CD4-positive, alpha-beta T cell treated with Interleukin-15 for 4 hours (primary cell): ENCODE measurements at places on chromosomes 7 and 10.
A peak's percentile ranks its signal among the peaks of the same experiment; 100 is the strongest.

- no peak for DNase-seq
Observed at GRCh38 chr10:86182150-86182549, 184.4 kb downstream of the GRID1 start.

DNA sequence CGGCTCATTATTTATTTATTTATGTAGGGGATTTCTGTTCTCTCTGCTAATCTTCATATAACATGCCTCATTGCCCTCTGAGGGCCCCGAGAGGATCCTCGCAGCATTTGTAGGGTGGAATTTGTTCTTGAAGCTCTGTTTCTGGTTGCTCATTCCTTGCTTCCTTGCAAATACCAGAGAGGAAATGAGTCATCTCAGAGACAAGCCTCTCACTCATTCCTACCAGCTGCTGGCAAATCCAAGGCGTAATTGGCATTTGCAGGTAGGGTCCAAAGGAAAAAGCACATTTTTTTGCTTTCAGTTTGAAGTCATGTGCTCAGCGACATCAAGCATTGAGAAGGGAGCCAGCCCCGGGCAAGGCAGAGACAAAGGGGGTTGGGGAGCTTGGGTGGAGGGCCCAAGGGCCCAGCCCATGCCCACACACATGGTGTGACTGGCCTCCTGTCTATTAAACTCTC, 501.6 kb downstream of the GALNT17 start:
- no peak for DNase-seq

DNA sequence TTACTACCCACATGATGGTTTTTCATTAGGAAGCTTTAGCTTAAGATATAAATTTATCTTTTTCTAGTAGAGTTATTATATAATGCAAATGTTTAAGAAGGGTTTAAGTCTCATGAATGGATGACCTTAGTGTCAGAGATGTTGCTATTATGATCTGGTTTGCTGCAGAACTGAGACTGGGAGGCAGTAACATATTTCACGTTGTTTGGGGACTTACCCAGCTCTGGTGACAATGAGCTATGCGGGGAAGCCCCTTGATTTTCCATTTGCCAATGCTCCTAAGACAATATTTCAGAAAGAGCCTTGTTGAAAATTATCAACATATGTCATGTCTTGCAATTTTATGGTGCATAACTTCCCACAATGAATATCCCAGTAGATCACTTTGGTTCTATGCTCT, 754.6 kb downstream of the REEP3 start:
- DNase-seq: no peak

DNA sequence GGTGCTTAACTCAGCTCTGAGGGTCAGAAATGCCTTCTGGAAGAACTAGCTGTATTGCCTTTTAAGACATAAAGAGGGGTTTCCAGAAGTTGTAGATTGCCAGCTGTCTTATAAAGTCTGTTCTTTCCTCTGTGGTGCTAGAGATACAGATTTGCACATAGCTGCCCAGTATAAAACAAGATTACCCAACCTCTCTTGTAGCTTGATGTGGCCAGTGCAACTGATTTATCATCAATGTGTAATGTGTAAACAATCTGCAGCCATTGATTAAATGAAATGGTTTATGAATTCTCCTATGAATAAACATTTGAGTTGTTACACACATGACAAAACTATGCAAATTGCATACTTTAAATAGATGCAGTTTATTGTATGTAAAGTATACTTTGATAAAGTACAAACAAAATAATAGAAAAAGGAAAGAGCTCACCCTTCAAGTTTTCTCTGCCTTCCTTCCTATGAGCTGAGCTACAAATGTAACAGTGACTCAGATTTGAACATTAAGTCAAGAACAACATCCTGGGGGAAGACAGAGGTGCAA, 195.2 kb downstream of the TMEM26 start:
- DNase-seq: no peak

DNA sequence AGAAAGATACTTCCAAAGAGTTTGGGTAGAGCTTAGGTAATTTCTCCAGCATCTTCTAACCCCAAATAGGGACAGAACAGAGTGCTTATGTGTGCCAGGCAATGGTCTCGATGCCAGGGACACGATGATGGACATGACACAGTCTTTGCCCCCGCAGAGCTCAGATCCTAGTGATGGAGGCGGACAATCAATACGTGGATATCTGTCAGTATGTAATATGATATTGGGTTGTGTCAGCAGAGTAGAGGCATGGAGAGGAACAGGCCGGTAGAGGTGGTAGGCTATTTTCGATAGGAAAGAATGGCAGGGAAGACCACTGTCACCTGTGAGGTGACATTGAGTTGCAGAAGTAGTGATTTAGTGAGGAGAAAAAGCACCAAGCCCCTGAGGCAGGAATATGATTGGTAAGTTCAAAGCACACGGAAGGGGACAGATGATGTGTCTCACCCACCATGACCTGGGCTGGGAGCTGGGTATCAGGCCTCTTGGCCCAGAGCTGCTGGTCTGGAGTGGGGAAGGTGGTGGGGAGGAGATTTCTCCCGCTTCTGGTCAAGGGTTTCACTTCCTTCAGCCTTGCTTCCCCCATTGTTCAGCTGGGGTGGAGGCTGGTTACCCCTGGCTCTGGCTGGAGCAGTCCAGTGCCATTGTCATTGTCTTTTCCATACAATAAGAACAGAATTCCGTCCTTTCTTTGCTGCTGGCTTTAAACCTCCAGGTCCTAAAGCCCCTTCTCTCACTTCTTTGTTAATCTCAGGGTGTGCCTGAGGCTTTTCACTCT, 36.0 kb upstream of the SRGN start:
- DNase-seq: no peak

- no peak for DNase-seq
Observed at GRCh38 chr7:117863618-117864017, 9.6 kb downstream of the CTTNBP2 start.

DNA sequence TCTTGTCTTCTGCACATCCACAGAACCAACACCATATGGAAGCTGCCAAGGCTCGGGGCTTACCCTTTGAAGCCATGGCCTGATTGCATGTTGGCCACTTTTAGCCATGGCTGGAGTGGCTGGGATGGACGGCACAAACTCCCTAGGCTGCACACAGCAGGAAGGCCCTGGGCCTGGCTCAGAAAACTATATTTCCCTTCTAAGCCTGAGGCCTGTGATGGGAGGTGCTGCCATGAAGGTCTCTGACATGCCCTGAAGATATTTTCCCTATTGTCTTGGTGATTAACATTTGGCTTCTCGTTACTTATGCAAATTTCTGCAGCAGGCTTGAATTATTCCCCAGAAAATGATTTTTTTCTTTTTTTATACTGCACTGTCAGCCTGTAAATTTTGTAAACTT, 387.0 kb upstream of the KCND2 start:
- no peak for DNase-seq

GRCh38 chr10:114626841-114627240, 31.2 kb downstream of the ABLIM1 start:
- no peak for DNase-seq

DNA sequence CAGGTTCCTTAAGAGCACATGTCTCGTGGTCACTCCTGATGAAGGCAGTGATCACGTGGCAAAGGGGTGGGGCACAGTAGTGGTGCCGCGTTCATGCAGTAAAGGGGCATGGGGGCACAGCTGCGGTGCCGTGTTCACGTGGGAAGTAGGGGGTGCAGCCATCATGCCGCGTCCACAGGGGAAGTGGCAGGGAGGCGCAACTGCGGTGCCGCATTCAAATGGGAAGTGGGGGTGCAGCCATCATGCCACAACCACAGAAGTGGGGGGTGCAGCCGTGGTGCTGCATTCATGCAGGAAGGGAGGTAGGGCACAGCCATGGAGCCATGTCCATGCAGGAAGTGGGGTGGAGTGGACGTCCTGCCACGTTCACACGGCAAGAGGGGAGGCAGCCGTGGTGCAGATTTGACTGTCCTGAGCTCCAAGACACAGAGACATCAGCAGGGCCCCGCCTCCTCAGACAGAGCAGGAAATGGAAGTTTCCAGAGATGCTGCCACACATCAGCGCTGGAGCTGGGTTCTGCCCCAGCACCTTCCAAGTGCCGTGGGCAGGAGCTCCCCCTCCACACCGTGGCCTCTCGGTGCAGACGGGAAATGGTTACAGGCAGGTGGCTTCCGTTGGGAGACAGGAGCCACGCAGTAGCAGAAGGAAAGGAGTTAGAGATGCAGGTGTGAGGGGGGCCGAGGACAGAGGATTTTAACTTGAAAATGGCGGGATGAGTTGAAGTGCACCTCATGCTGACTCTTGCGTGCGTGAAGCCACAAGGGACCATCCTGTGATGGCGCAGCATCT, 95.0 kb upstream of the DDC start:
- DNase-seq: peak; percentile 35
